ENCODE measurements at places on chromosomes 12 and 14.

- DNase-seq: no peak
Measured at GRCh38 chr14:92950773-92951172, 27.8 kb downstream of the CHGA start.

GRCh38 chr14:36493761-36494160 is 26.3 kb downstream of the NKX2-1 start:
- no peak for DNase-seq

- no peak for DNase-seq
Measured at GRCh38 chr12:131990066-131990979, 40.6 kb downstream of the EP400 start.

GRCh38 chr14:20035449-20035848 is 389 bp downstream of the OR4K13 start:
- DNase-seq: no peak

- no peak for DNase-seq
Measured at GRCh38 chr12:96486751-96487613, 2.4 kb upstream of the CFAP54 start.

DNA sequence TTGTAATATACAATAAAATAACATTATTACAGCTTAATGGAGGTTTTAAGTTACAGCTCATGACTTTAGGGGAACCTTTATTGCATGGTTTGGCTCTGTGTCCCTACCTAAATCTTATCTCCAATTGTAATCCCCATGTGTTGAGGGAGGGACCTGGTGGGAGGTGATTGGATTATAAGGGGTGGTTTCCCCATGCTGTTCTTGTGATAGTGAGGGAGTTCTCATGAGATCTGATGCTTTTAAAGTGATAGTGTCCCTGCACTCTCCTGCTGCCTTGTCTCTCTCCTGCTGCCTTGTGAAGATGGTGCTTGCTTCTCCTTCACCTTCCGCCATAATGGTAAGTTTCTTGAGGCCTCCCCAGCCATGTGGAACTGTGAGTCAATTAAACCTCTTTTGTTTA is 132.1 kb upstream of the SYT1 start:
- DNase-seq: no peak

DNA sequence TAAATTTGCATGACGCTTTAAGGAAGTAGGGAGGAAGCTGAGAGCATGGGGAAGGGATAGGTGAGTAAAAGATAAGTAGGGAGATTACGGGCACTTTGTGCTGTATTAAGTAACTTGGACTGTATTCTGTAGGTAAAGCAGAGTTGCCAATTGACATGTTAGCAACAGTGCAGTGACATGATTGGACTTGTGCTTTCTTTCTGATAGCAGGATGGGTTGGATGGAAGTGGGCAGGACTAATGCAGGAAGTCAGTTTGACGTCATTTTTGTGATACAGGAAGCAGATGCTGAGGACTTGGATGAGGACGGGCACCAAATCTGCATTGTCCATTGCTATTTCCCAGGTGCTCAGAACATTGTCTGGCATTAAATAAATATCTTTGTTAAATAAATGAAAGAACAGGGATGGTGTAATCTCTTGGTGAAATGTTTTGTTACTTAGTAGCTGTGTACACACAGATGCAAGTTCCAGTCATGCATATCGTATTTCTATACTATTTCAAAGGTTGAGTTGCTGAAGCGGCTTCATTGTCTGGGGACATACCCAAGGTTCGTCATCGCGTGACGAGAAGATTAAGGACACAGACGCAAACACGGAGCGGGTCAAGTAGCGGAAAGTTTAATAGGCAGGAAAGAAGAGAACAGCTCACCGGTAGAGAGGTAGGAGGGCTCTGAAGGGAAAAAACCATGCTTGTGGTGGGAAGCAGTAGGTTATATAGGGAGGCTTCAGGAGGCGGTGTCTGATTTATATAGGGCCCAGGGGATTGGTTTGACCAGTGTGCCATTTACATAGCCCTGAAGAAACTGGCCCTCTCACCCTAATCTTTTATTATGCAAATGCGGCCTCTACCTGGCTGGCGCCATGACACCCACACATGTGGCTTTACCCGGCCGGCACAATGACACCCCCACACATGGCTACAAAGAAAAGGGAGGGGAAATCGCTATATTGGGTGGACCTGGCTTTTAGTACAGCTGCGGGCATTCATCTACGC is 30.7 kb downstream of the GUCY2C start:
- no peak for DNase-seq

DNA sequence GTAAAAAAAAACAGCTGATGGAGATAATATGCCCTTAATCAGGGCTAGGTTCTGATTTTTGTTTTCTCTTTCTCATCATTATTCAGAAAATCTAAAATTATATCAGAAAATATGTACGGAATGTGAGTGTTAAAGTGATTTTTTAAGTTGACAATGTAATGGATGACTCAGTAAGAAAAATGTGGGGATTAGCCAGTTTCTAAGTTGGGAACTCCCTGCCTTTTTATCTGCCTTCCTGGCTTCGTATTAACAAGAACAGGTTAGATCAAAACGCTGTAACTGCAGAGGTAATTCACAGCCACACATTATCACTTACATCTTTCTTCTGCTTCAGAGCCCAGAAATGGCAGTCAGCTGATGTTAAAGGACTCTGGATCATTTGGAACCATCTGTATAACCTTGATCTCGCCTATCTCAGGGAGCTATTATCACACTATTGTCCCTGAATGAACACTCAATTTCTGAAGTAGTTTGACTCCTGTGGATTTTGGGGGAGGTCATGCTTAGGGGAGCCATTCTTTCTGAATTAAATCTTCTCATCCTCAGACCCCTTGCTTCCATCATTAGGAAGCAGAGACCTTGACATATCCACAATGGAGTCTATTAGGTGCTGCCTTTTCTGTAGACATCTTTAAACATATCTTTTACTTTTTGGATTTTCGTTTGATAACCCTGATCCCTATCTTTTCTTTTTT is 135.7 kb upstream of the SLC16A7 start:
- no peak for DNase-seq

DNA sequence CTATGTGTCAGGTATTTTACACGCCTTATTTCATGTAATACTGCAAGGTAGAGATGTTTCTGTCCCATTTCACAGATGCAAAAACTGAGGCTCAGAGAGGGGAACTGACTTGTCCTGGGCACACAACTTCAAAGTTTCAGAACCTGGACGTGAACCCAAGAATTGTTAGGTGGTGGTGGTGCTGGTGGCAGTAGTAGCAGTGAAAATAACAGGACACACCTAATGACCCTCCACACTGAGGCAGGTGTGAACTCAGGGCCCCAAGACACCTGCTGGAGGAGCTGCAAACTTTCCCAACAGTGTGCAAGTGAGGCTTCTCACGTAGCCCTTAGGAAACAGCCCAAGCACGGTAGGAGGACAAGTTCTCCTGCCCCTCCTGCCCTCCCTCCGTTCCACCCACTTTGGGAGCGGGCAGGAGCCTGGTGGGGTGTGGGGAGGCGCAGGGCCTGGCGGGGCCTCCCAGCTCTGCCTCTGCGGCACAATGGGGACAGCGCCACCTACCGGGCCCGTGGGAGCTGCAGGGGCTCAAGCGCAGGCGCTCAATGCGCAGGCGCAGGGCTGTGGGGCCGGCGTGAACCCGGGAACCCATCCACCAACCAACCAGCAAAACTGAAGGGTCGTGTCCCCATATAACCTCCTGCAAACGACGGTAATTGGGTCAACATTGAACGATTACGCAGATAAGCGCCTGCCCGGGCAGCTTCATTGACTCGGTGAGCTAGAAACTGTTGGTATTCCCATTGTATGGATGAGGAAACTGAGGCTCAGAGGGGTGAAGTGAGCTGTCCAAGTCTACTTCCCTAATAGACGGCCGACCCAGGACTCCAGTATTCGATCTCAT is 12.0 kb upstream of the TRPV4 start:
- DNase-seq: peak; percentile 81

- no peak for DNase-seq
Measured at GRCh38 chr14:87179936-87180335, 813.0 kb downstream of the GALC start.

DNA sequence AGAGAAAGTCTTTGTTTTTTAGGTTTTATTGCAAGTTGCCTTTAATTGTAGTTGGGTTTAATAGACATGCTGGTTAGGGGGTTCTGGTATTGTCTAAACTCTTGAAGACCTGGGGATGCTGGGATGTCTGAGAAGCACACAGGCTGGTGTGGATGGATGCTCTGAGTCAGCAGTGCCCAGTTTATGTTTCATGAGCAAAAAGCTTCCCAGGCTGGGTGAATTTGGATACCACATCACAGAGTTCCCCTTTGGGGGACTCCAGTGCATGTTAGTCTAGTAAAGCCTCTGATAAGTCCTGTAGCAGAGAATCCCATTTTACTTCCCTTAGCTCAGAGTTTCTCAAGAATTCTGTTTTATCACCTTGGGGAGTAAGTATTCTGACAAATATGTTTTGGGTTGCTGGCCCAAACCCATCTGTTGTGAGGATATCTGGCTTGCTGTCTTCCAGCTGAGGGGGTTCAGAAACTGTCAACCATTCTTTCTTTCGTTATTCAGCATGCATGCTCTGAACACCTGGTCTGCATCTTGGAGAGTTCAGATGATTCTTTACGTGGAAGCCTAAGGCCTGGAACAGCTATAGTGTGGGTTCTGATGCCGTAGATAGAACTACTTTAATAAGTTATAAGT is 509.1 kb downstream of the VRK1 start:
- no peak for DNase-seq

DNA sequence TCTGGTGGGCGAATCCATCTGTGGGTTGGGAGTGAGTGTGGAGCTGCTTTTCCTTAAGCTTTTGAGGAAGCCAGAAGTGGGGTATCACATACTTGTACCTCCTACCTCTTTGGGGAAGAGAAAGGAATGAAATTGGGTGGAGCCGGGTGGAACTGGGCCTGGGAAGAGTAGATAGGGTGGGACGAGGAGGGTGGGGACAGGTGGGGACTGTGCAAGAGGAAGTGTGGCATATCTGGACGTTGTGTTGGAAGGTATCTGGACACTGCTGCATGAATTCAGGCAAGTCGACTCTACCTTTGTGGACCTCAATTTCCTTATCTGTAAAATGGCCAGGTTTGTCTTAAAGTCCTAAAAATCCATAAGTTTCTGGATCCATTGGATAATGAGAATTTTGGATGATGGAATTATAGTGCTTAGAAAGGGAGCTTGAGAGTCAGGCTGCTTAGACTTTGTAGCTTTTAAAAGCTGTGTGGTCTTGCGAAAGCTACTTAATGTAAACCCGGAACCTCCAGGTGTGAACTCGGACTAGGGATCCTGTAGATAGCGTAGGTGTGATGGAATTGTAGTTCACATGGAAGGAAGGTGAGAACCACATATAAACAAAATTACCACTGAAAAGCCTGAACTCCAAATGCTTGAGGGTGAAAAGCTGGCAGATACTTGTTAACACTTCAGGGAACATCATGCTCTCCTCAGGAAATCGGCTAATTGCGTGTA is 2.1 kb downstream of the VRTN start:
- DNase-seq: no peak

- DNase-seq: no peak
Measured at GRCh38 chr12:106655577-106655976, 72.8 kb downstream of the RFX4 start.

GRCh38 chr12:92389466-92389865 is 243.8 kb upstream of the BTG1 start:
- DNase-seq: no peak

GRCh38 chr14:82342596-82342995 is 808.9 kb upstream of the SEL1L start:
- no peak for DNase-seq

DNA sequence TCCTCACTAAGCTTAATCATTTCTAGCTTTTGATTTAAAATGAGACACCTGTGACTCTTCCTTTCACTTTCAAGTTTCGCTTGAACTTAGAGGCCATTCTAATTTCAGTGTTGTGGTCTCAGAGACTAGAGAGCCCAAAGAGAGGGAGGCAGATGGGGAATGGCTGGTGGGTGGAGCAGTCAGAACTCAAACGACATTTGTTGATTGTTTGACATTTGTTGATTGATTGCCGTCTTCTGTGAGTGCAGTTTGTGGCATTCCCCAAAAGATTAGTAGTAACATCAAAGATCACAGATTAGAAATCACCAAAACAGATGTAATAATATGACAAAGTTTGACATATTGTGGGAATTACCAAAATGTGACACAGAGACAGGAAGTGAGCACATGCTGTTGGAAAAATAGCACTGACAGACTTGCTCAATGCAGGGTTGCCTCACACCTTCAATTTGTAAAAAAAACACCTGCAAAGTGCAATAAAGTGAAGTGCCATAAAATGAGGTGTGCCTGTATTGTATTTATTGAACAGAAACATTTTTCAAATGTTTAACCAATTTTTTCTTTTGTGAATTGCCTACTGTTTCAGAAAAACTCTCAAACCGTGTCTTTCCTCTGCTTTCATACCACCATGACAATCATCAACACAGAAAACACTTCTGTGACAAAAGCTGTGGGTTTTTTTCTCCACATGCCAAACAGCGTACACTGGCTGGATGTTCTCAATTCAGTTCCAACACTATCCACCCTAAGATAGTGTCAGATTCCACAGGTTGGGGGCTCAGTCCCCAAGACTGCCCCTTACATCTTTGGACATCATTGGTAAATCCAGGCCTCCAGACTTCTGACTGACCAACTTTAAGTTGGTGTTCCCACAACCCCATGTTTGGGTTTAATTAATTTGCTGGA is 376.3 kb upstream of the RGS6 start:
- DNase-seq: peak; percentile 17

DNA sequence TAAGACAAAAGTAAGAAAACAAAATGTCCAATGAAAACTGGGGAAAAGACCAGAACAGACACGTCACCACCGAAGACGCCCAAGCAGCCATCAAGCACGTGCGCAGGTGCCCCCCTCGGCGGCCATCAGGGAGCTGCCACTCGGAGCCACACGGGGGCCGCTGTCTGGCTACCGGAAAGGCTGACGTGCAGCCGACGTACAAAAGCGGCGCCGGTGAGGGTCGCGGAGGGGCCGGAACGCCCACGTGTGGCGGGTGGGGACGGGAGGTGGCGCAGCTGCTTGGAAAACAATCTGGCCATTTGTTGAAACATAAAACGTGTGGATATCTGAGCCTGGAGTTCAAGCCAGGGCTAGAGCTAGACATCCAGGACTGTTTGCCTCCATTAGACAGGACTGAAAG is 60.7 kb downstream of the GALNT9 start:
- no peak for DNase-seq

- DNase-seq: no peak
Measured at GRCh38 chr12:15278816-15279658, 43.3 kb upstream of the PTPRO start.

- DNase-seq: no peak
Measured at GRCh38 chr12:129893691-129894090, 10.1 kb downstream of the TMEM132D start.

- no peak for DNase-seq
Measured at GRCh38 chr12:3077572-3078081, 448 bp downstream of the TSPAN9 start.

DNA sequence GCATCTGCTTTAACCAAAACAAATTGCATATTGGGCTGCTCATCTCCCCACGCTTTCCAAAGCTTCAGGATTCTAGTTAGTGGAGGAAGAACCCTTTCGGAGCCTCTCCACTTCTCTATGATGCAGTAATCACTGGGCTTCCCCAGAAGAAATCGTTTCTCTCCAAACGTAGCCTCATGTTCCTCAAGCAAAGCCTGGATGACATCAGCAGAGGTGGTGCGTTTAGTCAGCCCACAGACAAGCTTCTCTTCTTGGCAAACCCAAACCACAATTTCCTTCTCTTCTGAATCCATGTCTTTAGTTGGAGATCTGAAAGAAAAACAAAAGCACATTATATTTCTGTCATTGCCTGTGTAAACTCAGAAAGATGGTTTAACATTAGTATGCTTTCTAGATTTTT is 30.6 kb downstream of the RASSF9 start:
- DNase-seq: no peak

All from stimulated activated CD8-positive, alpha-beta memory T cell treated with anti-CD3 and anti-CD28 coated beads, Interleukin-4, amount 100 ng/mL, for 1 hour (primary cell).